AG10803 (cell line): ENCODE measurements at places on chromosomes 4 and X.

DNA sequence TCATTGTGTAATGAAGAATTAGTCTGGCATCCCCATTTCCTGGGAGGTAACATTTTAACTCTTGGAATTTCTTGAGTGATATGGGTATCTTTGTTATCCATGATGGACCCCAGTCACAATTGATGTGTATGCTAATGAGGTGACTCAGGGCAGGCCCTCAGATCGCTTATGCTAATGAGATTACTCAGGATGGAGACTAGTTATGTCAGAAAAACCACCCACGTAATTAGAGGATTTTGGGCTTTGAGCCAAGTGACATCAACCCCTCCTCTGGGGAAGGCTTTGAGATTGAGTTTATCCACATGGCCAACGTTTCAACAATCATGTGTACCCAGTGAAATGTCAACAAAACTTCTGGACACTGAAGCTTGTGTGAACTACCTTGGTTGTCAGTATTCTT lies 772.7 kb downstream of the STPG2 start:
- no peak for DNase-seq

GRCh38 chr4:978957-979701 lies 5.8 kb upstream of the DGKQ start:
- peak; percentile 43 for DNase-seq

- peak; percentile 59 for DNase-seq
Observed at GRCh38 chr4:147547314-147548056, 66.6 kb downstream of the EDNRA start.

- DNase-seq = no peak
Observed at GRCh38 chr4:52939325-52939724, 77.2 kb downstream of the RASL11B start.

- DNase-seq = peak; percentile 67
Observed at GRCh38 chrX:52574416-52575275, 57.8 kb upstream of the XAGE1B start.

GRCh38 chr4:143308377-143308776 lies 28.3 kb upstream of the GAB1 start:
- DNase-seq = no peak

DNA sequence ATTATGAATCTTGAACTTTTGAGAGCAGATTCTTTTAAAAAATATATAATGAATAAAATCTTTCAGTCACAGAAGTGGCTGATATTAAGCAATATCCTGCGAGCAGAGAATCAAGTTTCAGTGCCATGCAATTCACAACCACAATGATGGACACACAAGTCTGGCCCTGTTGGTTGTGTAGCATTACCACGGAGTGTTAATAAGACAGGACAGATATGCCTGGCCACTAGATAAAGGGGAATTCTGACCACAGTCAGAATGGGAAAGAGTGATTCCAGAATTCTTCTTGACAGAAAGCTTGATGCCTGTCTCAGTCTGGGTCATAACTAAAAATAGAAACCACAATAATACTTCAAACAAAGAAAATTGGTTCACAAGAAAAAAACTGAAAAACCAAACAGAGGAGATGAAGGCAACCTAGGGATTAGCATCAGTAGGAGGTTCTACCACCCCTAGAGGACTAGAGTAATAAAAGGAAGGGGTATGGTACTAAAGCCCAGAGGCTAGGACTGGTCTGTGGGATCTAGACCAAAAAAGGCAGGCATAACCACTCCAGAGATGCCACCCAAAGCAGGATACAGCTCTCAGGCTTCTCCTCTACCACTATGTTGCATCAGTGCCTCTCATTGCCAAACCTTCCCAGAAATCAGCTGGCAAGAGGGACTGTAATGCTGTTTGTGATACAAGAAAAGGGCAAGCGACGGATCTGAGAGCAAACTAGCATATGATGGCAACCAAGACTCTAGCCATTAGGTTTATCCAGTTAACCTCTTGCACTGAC lies 59.0 kb downstream of the RNF150 start:
- DNase-seq = peak; percentile 67

- no peak for DNase-seq
Observed at GRCh38 chr4:102143433-102143832, 201.8 kb downstream of the SLC39A8 start.

GRCh38 chr4:36064117-36064516 lies 180.2 kb downstream of the ARAP2 start:
- no peak for DNase-seq

DNA sequence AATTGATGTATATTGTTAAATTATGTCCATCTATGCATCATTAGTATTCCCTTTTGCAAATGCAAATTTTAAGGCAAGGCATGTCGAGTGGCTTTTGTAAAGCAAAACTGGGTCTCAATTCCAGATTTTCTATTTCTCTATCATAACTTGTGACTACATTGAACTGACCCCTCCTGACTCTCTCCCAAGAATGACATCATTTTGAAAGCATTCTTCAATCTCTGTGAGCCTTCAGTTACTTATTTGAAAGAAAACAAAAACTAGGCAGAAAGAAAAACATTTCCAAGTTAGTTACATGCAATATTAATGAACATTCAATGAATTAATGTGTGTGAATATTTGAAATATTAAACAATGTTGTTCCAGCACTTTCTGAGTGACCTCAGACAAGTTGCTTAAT lies 314.3 kb upstream of the CLNK start:
- DNase-seq = no peak

DNA sequence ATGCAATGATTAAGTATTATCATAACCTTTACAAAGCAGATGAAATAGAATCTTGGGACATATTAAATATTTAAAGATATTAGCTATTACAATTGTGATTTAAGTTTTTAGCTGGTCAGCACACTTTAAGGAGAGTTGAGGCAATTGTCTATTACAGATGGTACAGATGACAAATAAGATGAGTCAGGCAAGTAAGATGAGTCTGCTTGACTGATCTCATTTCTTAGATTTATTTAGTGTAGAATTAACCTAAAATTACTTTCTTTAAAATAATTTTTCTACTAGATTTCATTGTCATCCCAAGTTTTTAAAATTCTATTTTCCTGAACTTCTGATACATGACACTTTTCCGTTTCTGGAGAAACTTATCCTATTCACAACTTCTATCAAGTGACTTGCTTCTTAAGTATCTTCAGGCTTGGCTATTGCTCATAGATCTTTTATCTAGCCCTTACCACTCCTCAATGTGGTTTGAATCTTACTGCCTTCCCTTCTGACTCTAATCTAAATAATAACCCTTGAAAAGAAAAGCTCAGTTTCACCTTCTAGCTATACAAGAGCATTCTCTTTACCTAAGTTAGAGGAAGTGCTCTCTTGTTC lies 32.9 kb downstream of the CXCL1 start:
- peak; percentile 51 for DNase-seq

DNA sequence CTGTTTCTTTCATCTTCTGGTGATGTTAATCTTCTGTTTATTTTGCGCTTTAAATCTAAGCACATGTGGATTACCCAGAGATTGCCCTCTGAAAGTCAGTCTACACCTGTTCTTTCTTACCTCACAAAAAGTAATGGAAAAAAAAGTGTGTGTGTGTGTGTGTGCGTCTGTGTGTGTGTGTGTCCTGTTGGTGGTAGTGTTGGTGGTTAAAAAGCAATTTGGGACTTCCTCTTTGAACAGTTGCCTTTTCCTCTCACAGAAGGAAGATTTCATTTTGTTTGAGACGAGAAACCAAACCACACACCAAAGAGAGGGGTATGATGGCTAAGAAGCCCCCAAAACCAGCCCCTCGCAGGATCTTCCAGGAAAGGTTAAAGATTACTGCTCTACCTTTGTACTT lies at the start of gene STAP1:
STAP1 (plus strand) TSS at position 235 of the 400 bp plus-strand sequence; CDS start at position 318, 83 bp downstream.
- no peak for DNase-seq

DNA sequence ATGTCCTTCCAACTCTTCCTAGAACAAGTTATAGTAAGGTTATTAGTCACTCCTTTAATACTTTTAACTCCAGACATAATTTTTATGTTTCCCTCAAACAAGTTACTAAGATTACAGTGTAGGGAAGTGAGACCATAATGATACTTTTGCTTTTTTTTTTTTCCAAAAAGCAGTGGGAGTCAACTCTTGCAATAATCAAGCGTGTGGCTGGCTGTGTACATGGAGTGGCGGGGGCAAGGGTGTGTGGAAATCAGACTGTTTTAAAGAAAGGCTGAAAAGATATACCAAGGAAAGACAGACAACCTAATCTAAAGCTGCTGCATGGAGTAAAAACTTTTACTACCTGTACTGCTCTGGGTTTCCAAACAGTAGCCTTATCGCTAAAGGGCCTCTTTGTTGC lies 4.1 kb downstream of the NOA1 start:
- no peak for DNase-seq

DNA sequence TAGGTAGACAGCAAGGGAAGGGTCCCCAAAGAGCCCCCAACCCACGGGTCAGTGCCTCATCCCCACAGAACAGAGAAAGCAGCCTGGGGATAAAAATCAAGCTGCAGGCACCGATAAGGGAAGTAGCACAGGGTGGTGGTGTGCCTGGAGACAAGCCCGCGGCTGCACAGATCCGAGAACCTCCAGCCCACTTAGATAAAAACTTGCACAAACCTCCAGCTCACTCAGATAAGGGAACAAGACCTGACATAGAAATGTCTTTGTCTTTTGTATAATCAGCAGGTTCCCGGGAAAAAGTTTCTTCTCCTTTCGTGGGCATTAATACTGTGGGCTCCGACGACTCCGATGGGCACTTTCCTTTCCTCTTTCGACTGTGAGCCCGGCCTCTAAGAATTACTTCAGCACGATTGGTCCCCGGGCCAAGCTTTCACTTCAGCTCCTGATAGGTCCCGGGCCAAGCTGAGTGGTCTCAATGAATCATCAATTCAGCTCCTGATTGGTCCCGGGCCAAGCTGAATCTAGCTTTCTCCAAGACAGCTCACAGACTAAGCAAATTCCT lies 32.4 kb downstream of the PRDX4 start:
- no peak for DNase-seq

GRCh38 chr4:10063544-10064300 lies 42.4 kb upstream of the SLC2A9 start:
- peak; percentile 85 for DNase-seq

GRCh38 chrX:80550722-80551121 lies 130.5 kb downstream of the TENT5D start:
- DNase-seq = no peak

- no peak for DNase-seq
Observed at GRCh38 chr4:92952426-92952825, 648.7 kb downstream of the GRID2 start.

- peak; percentile 62 for DNase-seq
Observed at GRCh38 chr4:175290401-175290800, 372.2 kb downstream of the ADAM29 start.

DNA sequence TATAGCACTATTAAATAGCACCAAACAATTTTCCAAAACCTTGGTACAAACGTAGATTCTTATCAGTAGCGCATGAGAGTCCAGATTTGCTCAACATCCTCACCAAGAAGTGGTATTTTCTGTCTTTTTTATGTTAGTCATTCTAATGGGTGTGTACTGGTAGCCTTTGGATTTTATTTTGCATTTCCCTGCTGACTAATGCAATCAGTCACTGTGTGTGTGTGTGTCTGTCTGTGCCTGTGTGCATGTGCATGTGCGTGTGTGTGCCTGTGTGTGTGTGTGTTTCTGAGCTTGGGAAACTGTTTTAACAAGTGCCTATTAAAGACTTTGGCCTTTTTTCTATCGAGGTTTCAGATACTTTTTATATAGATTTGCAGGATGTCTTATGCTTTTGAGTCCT lies 82.2 kb upstream of the MAGEA10 start:
- no peak for DNase-seq

GRCh38 chrX:138986235-138986634 lies 274.7 kb upstream of the FGF13 start:
- DNase-seq = peak; percentile 59

- peak; percentile 67 for DNase-seq
Observed at GRCh38 chr4:123599920-123600810, 203.6 kb downstream of the SPRY1 start.

- peak; percentile 83 for DNase-seq
Observed at GRCh38 chrX:110086916-110087484, 84.1 kb downstream of the TMEM164 start.

DNA sequence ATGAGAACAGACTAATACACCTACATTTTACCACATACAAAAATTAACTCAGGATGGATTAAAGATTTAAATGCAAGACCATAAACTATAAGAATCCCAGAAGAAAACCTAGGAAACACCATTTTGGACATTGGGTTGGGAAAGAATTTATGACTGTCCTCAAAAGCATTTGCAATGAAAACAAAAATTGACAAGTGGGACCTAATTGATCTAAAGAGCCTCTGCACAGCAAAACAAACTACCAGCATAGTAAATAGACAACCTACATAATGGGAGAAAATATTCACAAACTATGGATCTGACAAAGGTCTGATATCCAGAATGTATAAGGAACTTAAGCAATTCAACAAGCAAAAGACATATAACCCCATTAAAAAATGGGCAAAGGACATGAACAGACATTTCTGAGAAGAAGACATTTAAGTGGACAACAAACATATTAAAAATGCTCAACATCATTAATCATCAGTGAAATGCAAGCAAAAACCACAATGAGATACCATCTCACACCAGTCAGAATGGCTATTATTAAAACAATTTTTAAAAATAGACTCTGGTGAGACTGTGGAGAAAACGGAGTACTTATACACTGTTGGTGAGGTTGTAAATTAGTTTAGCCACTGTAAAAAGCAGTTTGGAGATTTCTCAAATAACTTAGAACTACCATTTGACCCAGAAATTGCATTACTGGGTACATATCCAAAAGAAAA lies 221.7 kb upstream of the DIPK2B start:
- peak; percentile 86 for DNase-seq

DNA sequence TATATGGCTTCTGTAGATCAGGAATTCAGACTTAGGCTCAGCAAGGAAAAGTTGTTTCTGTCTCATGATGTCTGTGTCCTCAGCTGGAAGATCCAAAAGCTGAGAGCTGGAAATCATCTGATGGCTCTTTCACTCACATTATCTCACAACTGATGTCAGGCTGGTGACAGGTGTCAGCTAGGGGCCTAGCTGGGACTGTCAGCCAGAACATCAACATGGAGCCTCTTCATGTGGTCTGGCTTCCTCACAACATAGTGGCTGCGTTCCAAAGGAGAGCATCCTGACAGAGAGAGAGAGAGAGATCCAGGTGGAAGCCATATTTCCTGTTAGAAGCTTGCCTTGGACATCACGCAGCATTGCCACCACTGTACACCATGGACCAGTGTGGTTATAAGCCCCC lies 10.6 kb upstream of the INTS6L start:
- DNase-seq = no peak

DNA sequence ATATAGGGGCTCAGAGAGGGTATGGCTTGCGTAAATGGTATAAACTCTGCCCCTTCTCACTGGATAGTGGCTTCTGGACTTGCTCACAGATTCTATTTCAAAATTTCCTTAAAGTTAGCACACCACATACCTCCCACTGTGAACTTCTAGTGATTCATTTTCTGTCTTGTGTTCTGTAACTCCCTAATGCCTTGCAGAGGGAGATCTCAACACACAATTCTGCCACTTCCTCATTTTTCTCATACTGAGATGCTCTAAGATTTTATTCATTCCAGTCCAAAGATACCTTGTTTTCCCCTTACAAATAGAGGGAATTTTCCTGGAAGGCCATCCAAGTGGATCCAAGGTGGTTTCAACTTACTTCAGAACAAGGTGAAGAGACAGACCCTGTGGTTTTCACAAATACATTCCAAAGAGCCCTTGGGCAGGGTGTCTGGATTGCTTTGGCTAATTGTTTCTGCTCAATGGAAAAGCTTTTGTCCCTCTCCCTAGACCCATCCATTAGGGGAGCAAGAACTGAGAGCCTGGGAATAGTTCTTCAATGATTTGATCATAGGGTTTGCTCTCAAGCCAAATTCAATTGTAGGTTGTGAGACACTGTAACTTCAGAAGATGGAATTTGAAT lies 52.1 kb upstream of the CAPN6 start:
- DNase-seq = no peak
